ENCODE measurements at places on chromosomes 16 and 17.

DNA sequence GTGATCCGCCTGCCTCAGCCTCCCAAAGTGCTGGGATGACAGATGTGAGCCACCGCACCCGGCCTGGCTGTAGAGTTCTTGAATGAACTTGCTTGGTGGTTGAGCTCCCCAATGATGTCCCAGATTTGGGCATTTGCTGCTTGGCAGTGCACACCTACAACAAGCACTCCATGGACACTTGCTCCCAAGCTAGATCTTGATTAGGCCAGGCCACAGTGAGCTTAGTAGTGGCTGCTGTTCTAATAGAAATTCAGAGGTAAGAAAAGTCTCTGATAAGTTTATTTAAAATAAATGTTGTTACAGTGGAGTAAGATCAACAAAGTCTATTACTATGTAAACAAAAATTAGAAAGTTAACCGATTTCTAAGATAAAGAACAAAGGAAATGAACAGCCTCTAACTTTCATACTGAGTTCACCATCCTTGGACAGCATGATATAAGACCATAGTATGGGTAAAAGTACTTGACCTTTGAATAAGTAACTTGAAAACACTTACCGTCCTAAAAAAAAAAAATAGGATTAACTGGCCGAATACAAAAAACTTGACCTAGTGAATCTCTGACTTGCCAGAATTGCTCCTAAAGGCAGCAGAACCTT lies 951 bp downstream of the TMED6 start:
- DNase-seq = no peak

GRCh38 chr17:5759501-5759925 lies 175.2 kb upstream of the NLRP1 start:
- DNase-seq = no peak

- DNase-seq = no peak
Observed at GRCh38 chr17:6420173-6420641, 14.7 kb downstream of the AIPL1 start.

DNA sequence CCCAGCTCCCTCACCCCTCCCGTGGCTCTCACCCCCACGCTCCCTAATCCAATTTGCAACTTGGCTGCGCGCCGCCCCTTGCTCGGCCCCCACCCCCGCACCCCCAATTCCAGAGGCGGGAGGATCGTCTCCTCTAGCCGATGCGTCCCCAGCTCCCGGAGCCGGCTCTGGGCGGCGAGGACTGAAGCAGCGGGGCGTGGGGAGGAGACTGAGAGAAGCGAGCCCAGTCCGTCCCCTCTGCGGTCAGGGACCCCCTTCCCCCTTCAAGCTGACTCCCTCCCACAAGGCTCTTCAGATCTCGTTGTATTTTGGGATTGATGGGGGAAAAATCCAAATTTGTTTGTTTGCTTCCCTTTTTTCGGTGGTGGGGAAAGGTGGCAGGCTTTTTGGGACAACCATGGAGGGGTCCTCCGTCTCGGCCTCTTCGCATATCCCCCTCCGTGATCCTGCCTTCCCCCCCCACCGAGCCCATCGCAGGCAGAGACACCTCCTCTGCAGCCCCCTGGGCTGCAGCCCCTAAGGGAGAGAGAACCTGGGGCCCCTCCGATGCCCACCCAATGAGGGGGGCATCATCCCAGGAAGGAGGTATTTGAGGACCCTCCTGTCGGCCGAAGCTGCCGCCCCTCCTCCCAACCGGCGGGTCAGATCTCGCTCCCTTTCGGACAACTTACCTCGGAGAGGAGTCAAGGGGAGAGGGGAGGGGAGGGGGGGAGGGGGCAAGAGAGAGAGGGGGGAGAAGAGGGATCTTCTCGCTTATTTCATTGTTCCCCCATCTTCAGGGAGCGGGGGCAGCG lies 466 bp downstream of the NEUROD2 start:
- no peak for DNase-seq

- DNase-seq = no peak
Observed at GRCh38 chr17:75191584-75191983, 8.8 kb upstream of the SUMO2 start.

DNA sequence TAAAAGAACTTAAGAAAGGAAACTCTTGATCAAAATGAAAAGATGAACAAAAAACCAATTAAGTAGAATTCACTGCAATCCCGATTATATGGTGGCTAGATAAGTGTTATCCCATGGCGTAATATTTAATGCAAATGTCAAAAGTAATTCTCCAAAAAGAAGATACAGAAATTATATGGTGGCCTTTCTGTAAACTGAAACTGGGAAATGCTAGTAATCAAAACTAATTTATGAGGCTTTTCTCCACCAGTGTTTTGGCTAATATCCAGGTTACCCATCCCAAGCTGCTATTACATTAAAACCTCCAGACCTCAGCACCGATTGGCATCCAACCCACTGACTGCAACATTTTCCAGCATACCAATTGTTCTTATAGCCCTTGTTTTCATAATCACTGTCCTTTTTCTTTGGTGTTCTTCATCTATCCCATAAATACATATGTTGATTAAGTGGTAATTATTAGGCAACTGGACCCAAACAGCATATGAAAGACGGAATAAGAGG lies 77.2 kb upstream of the TNRC6A start:
- no peak for DNase-seq

GRCh38 chr16:56532714-56533113 lies 12.9 kb upstream of the BBS2 start:
- no peak for DNase-seq

GRCh38 chr16:74020095-74020670 lies 276.4 kb upstream of the PSMD7 start:
- DNase-seq = no peak

- no peak for DNase-seq
Observed at GRCh38 chr17:21019976-21020586, 22.7 kb downstream of the USP22 start.

DNA sequence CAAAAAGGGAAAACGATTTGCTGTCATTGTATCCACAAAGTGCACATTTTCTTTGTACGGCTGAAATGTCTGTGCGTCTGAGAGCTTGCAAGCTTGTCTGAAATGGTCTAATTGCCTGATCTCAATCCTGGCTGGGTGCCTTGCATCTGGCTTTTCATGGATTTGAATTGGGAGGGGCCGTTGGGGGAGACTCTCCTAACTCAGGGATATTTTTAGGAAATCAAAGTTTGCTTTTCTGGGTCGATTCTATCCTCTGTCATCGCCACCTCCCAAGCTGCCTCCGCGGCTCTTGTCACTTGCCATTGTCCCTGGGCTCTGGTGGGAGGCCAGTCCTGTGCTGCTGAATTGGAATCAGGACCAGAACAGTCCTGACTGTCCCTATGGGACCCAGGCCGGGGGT lies 33.3 kb upstream of the MGAT5B start:
- DNase-seq = no peak

DNA sequence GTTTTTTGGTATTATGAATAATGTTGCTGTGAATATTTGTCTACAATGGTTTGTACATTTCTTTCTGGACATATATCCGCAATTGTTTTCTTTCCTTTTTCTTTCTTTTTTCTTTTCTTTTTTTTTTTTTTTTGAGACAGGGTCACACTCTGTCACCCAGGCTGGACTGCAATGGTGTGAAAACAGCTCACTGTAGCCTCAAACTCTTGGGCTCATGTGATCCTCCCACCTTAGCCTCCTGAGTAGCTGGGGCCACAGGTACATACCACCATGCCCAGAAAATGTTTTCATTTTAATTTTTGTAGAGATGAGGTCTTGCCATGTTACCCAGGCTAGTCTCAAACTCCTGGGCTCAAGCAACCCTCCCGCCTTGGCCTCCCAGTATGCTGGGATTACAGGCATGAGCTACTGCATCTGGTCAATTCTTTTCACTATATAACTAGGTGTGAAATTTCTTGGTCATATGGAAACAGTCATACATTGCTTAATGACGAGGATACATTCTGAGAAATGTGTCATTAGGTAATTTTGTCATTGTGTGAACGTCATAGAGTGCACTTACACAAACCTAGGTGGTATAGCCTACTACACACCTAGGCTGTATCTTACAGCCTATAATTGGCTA lies 15.2 kb downstream of the IL21R start:
- no peak for DNase-seq

- DNase-seq = no peak
Observed at GRCh38 chr16:64313726-64314125, 808.1 kb downstream of the CDH11 start.

DNA sequence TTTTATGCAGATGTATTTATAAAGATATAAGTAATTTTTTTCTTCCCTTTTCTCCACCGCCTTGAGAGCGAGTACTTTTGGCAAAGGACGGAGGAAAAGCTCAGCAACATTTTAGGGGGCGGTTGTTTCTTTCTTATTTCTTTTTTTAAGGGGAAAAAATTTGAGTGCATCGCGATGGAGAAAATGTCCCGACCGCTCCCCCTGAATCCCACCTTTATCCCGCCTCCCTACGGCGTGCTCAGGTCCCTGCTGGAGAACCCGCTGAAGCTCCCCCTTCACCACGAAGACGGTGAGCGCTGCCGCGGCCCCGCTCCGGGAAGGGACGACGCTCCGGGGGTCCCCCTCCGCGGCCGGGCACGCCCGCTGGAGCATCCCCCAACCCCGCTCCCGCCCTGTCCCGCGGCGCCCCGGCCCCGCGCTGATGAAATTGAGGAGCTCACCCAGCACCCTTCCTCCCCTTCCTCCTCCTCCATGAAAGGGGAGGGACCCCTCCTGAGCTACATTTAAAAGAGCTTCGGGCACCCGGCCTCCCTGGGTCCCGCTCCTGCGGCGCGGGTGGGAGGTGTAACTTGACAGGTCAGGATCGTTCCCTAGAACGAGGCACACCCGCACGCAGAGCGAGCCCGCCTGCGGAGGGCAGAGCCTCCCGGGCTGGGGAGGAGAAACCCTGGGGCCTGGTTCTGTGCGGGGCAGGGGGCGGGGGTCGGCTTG lies 706 bp downstream of the HLF start:
- DNase-seq = no peak

- no peak for DNase-seq
Observed at GRCh38 chr16:2799205-2799858, 1.1 kb downstream of the PRSS41 start.

GRCh38 chr16:15857724-15858560 lies 1.1 kb upstream of the MYH11 start:
- DNase-seq = no peak

DNA sequence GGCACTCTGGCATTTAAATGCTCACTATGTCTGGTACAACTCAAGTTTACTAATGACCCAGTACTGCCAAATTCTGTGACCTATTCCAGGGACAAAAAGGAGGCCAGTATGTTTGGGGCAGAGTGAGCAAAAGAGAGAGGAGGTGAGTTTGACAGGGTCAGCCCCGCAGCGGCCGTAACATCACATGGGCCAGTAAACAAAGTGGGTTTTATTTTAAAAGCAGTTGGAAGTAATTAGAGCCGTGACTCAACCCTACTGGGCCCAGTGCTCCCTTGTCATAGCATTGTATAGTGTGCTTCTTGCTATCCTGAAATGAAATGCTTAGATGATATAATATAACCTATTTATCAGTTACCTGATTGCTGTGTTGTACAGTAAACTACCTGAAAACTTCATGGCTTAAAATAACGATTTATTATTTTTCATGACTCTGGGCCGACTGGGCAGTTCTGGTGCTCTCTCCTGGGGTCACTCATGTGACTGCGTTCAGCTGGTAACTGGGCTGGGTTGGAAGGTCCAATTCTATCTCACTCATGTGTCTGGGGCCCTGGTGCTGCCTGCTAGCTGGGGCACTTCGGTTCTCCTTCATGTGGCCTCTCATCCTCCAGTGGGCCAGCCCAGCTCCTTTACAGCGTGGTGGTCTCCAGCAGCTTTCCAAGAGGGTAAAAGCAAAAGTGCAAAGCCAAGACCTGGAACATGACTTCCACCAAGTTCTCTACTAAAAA lies 27.4 kb downstream of the IQCK start:
- no peak for DNase-seq

DNA sequence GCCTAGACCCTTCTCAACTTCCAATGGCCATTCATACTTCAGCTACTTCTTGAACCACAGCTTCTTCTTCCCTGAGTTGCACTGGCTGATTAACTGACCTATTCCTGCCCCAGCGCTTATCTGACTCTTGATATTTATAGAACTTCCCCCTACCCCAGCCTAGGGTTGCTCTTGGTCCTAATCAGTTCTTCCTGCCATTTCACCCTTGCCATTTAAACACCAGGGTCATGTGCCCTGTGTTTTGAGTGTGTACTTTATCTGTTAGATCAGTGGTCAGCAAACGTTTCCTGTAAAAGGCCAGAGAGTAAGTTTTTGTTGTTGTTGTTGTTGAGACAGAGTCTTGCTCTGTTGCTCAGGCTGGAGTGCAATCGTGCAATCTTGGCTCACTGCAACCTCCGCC lies 82.4 kb upstream of the COX10 start:
- DNase-seq = no peak

DNA sequence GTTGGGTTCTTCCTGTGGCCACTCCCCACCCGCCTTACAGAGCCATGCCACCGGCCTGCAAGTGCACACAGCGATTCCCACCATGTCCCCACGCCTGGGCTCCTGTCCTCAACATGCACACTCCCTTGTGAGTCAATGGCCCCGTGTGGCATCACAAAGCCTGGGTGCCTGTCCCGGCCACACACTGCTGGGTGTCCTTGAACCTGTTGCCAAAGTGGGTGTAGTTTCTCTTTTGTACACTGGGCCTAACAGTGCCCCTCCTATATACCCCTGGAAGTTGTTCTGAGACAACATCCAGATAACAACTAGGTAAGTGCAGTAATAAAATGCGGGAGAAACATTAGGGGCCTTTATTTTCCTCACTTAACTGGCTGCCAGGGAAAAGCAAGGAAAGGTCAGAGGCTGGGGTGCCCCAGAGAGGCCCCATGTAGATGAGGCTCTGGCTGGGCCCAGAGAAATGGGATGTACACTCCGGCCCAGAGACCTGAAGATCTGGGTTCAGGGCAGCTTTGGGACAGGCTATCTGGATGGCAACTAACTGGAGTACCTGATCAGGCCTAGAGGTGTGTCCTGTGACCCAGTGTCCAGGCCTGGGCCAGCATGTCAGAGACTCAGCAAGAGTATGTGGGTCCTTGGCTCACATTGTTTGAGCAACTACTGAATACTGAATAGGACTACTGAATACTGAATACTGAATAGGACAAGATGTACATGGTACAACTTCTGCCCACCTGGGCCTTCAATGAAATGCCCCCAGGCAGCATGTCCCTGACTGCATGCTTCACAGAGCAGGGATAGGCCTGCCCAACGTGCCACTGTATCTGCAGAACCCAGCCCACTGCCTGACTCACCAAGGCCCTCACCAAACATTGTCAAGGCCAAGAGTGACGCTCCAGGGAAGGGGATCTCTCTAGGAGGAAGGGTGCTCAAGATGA lies 8.3 kb downstream of the ABCC3 start:
- no peak for DNase-seq

DNA sequence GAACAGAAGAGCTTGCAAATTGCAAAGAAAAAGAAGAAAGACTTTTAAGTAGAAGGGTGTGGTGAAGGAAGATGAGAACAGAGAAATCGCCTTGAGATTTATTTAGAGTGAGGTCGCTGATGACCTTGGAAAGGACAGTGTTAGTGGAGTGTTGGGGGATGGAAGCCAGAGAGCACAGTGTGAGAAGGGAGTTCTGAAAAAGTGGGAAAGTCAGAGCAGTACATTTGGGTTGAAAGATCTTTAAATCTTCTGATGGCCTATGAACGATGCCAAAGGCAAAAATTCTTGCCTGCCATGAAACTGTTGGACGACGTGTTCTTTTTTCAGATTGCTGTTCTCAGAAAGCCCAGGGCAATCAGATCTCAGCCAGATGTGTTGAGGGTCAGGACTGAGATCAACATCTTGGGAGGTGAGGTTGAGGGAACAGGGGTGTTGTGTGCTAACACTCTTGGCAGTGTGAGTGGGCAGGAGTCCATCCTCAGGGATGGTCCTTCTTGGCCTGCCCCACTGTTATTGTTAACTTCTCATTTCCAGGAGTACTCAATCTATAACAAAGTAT lies 330.1 kb downstream of the MAP2K6 start:
- no peak for DNase-seq
